Fibroblast of lung (primary cell): ENCODE measurements at places on chromosomes 3 and 15. TPM values are rescaled to one million over a fixed set of nuclear protein-coding genes. Genes with fewer than 3 reads are reported as not detected.

DNA sequence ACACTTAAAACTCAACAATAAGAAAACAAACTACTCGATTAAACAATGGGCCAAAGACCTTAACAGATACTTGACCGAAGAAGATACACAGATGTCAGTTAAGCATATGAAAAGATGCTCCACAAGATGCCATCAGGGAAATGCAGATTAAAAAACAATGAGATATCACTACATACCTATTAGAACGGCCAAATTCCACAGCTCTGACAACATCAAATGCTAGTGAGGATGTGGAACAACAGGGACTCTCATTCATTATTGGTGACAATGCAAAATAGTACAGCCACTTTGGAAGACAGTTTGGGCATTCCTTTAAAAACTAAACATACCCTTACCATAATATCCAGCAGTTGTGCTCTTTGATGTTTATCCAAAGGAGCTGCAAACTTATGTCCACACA lies 59.1 kb upstream of the UBE3A start:
- no peaks in the 10 kb centered on the region for H3K27me3 ChIP-seq
- H3K36me3 ChIP-seq = no peaks in the 10 kb centered on the region
- H3K27ac ChIP-seq = no peak overlapping the region
- H3K4me3 ChIP-seq = no peak overlapping the region

DNA sequence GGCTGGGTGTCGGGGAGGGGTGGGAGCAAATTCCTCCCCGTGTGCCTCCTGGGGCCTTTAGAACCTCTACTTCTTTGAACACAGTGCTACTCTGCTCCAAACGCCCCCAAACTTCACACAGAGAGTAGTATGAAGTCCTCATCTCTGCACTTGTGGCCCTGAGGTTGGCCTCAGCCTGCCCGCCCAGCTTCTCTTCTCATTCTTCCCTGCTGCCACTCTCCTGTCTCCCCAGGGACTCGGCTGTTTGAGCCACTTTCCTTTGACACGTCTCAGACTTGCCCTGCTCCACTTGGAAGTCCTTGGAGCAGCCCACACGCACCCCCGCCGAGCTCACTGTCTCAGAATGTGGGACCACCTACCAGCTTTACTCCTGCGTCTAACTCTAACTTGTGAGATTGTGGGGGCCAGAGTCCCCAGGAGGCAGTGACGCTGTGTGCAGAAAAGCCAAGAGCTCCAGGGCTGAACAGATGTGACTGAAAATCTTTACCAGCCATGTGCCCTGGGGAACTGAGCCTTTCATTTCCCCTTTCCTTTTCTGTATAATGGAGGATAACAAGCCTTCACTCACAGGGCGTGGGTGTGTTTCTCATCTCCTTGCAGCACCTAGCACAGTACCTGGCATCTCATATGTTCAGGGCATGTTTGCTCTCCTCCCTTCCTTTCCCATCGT lies 233.6 kb upstream of the CTDSPL start:
- no peak overlapping the region for H3K4me3 ChIP-seq
- no peaks in the 10 kb centered on the region for H3K4me1 ChIP-seq
- H3K27me3 ChIP-seq = no peaks in the 10 kb centered on the region
- no peaks in the 10 kb centered on the region for H3K36me3 ChIP-seq

DNA sequence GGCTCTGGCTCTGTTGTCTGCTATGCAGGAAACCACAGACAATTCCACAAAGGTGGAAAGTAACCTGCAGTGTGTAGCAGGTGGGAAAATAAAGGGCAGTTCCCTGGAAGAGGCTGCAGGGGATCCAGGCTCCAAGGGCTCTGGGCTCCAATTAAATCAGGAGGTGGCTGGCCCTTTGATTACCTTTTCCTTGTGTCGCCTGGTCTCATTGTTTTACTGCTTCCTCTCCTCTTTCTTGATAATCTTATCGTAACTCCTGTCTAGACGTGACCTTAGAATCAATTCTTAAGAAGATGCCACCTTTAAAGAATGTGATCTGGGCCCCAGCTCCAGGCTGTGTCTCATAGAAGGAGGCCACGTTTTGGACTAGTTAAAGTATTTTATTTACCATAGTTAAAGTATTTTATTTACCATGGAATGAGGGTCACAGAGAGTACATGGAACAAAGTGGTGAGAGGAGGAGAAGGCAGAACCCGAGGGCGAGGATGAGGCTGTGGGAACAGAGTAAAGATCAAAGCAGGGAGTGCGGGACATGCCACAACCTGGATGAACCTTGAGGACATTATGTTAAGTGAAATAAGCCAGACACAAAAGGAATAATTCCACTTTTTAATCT lies 237.5 kb upstream of the STT3B start:
- no peaks in the 10 kb centered on the region for H3K36me3 ChIP-seq
- H3K4me3 ChIP-seq = no peak overlapping the region
- no peaks in the 10 kb centered on the region for H3K27me3 ChIP-seq
- H3K27ac ChIP-seq = no peak overlapping the region
- no peak for DNase-seq
- no peaks in the 10 kb centered on the region for H3K4me1 ChIP-seq

DNA sequence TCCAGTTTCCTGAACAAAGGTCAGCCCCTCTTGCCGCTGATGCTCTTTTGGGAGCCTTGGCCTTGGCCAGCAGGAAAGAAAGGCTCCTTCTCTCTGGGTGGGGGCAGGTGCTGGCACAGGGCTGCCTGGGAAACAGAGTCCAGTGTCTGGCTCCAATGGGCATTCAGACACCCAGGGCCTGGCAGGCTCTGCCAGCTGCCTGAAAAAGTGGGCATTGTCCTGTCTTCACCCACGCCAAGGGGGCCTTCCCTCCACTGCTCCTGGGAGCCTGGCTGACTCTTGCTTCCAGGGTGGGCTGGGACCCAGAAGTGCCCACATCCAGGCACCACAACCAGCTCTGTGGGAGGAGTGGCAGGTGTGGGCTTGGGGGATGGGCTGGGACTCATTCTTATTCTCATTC lies 62.7 kb downstream of the RHCG start:
- no peaks in the 10 kb centered on the region for H3K4me1 ChIP-seq
- H3K27ac ChIP-seq = no peak overlapping the region
- no peak overlapping the region for H3K4me3 ChIP-seq
- no peak for DNase-seq
- no peaks in the 10 kb centered on the region for H3K36me3 ChIP-seq

DNA sequence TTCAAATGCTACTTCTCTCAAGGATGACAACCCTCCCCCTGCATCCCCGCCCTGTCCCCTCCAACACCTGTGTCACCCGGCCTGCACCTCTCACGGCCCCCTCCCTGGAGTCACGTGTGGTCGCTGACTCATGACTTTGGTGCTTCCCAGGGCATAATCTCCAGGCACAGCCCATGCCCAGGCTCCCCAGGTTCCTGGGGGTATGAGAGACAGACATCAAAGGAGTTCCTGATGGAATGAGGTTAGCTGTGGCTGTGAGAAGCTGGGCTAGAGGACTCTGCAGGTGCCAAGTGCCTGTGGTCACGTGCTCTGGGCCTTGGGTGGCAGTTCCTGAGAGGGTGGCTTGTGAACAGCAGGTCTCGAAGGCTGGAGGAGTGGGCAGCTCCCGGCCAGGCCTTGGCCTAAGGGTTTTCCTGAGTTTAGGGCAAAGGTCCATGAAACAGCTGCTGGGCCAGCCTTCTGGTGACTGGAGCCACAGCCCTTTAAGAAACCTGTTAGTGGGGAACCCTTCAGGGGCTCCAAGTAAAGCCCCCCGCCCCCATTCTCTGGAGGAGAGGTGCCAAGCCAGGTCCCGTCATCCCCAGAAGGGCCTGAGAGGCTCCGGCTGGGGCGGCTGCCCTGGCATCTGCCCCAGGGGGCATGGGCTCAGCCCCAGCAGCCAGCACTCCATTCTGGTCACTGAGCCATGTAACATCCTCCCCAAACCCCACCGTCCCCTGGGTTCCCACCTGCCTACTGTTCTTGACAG lies 230.0 kb downstream of the XXYLT1 start:
- no peak for DNase-seq
- H3K4me1 ChIP-seq = no peaks in the 10 kb centered on the region
- peaks cover 2% of the 10 kb centered on the region for H3K27me3 ChIP-seq
- no peak overlapping the region for H3K27ac ChIP-seq
- no peak overlapping the region for H3K4me3 ChIP-seq
- no peaks in the 10 kb centered on the region for H3K36me3 ChIP-seq

- DNase-seq = no peak
- no peaks in the 10 kb centered on the region for H3K4me1 ChIP-seq
- no peaks in the 10 kb centered on the region for H3K27me3 ChIP-seq
- H3K4me3 ChIP-seq = no peak overlapping the region
These were observed 41.3 kb upstream of the ETV5 start for GRCh38 chr3:186150041-186150830.

DNA sequence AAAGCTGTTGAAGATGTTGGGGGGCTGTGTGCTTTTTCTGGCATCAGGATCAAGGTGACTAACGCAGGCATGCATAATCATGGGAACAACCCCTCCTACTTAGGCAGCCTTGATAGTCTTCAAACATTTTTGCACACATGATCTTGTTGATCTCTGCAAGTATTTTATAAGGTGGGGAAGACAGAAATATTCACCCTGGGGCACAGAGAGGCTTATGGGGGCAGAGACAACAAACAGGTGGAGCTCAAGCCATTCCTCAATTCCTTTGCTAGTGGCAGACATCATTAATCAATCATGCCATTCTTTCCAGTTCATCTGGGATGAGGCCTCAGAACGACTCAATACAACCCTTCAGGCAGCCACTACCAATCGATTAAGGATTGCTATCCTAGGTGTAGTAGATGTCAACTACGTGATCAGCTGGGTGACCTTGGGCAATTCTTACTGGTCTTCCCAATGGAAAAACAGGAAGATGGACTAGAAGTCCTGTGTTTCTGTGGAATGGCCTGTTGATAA lies 110.3 kb upstream of the SMAD3 start:
- no peaks in the 10 kb centered on the region for H3K4me1 ChIP-seq
- no peaks in the 10 kb centered on the region for H3K27me3 ChIP-seq
- DNase-seq = no peak
- H3K4me3 ChIP-seq = no peak overlapping the region
- H3K36me3 ChIP-seq = no peaks in the 10 kb centered on the region

GRCh38 chr3:112472691-112473090 lies 26.6 kb downstream of the BTLA start:
- H3K27me3 ChIP-seq = no peaks in the 10 kb centered on the region
- no peak overlapping the region for H3K4me3 ChIP-seq
- H3K27ac ChIP-seq = no peak overlapping the region
- H3K36me3 ChIP-seq = no peaks in the 10 kb centered on the region
- H3K4me1 ChIP-seq = no peaks in the 10 kb centered on the region

- H3K4me3 ChIP-seq = no peak overlapping the region
- no peaks in the 10 kb centered on the region for H3K36me3 ChIP-seq
- H3K27ac ChIP-seq = no peak overlapping the region
- no peak for DNase-seq
- H3K27me3 ChIP-seq = no peaks in the 10 kb centered on the region
These were observed 36.9 kb downstream of the PLS1 start for GRCh38 chr3:142633073-142633472.

GRCh38 chr3:192921793-192922192 lies 4.1 kb upstream of the MB21D2 start:
- H3K27ac ChIP-seq = no peak overlapping the region
- no peaks in the 10 kb centered on the region for H3K36me3 ChIP-seq
- H3K4me1 ChIP-seq = no peaks in the 10 kb centered on the region
- no peaks in the 10 kb centered on the region for H3K27me3 ChIP-seq

DNA sequence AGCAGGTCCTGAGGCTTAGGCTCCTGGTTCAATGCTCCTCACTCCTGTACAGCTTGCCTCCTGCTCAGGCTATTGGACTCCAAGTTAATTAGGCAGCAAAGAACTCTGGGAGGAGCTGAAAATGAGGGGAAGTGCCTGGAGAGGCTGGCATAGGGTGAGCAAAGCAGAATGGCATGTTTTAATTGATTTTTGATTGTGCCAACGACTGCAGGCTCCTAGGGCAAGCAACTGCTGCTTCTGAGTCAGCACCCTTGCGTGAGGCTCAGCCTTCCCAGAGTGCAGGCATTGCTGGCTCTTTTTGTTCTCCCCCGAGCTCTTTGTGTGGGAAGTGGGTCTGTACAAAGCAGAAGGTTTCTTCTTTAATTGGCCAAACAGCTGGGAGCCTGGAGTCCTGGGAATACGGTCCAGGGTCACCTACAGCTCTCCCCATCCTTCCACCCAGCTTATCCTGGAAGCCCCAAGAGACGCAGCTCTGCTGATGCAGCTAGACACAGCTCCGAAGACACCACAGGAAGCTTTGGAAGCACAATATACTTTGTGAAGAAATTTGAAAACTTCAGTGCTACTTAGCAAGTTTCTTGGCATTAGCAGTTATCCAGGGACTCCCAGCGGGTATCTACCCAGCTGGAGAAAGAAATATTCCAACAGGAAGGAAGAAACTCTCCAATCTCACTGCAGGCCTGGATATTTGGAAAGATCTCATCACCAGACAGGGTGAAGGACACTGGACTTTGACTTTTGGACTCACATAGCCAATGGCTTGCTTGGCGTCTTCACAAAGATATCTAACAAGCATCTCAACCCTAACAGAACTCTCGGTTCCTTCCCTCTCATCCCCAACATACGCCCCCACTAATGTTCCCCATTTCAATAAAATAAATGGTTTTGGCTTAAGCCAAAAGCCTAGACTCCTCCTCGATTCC lies 76.8 kb downstream of the BDH1 start:
- H3K27me3 ChIP-seq = peaks cover 16% of the 10 kb centered on the region
- H3K36me3 ChIP-seq = no peaks in the 10 kb centered on the region
- no peak overlapping the region for H3K4me3 ChIP-seq
- H3K4me1 ChIP-seq = no peaks in the 10 kb centered on the region
- no peak overlapping the region for H3K27ac ChIP-seq

GRCh38 chr3:183341545-183342288 lies 86.7 kb downstream of the MCF2L2 start:
- no peak overlapping the region for H3K27ac ChIP-seq
- no peaks in the 10 kb centered on the region for H3K4me1 ChIP-seq
- H3K36me3 ChIP-seq = no peaks in the 10 kb centered on the region
- no peaks in the 10 kb centered on the region for H3K27me3 ChIP-seq

The NANOGP8 gene
- total RNA-seq = not detected in 2 replicates

The ZNF501 gene
- total RNA-seq = 11.3 and 16.0 TPM in 2 replicates

The CYP1A2 gene
- total RNA-seq = not detected in 2 replicates

The SCN11A gene
- under 0.01 and 0.17 TPM in 2 replicates for total RNA-seq

The CELSR3 gene
- total RNA-seq = 0.77 and 2.1 TPM in 2 replicates
